ENCODE measurements at places on chromosomes 3 and 15.

DNA sequence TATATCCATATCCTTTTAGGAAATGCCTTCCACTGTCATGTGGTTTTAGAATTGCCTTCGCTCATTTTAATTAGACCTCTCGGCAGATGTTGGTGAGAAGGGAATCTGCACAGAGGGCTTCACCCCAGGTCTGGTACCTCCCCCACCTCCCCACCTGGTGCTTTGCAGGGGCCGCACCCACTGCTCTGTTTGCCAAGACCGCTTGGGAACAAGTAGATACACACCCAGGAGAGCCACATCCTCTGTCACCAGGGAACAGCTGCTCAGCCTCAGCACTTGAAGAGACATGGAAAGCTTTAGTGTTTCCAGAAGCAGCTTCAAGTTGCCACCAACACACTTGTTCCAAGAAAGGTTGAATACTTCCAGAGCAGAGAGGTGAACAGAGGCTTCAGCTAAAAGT is 21.8 kb downstream of the LRRC31 start:
- no peak for DNase-seq

- no peak for DNase-seq
Observed at GRCh38 chr3:41502023-41502422, 302.7 kb downstream of the CTNNB1 start.

DNA sequence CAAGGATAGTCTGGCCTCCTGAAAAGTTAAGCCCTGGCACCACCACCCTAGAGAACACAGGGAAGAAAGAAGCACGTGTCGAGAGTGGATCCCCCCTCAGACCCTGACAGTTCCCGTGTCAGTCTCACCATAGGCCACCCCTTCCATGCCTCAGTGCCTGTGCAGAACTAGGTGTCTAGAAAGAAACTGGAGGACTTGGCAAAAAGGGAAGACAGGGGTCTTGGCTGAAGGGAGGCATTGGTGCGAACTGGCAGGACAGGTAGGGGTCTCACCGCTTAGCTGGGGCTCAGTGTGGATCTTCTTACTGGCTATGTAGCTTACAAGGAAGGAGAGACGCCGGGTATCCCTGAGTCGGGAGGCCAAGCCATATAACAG is 518 bp downstream of the QARS1 start:
- DNase-seq, result no peak

GRCh38 chr3:42182555-42182954 is 83.4 kb downstream of the CCK start:
- DNase-seq, result no peak

GRCh38 chr3:139524841-139525636 is 14.5 kb downstream of the RBP1 start:
- no peak for DNase-seq

GRCh38 chr3:157535667-157536066 is 32.5 kb upstream of the VEPH1 start:
- DNase-seq, result no peak

- DNase-seq, result no peak
Observed at GRCh38 chr3:152496286-152496685, 227.6 kb downstream of the MBNL1 start.

- no peak for DNase-seq
Observed at GRCh38 chr3:32821686-32822296, 4.0 kb downstream of the TRIM71 start.
